ENCODE measurements at places on chromosomes 3 and 15.

- no peak for DNase-seq
Measured at GRCh38 chr15:68601206-68602197, 22.7 kb downstream of the CORO2B start.

GRCh38 chr3:193861012-193861411 is 268.0 kb downstream of the OPA1 start:
- no peak for DNase-seq

DNA sequence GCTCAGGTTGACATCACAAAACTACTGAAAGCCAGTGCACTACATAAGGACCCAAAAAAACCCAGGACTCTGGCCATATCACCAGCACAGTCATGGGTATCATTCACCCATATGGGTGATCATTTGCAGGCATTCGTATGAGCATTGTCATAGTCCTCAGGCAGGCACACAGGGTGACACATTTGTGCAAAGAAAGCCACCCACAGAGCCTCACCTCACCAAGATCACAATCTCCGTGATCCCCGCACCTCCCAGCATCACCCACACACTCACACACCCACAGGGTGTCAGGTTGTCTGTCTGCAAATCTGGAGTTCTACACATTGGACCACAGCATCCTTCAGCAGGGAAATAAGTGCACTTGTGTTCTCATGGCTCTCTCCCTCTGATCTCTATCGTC is 166.0 kb upstream of the LPP start:
- DNase-seq = peak; percentile 74

- DNase-seq = no peak
Measured at GRCh38 chr15:78345396-78346125, 5.4 kb downstream of the CRABP1 start.

DNA sequence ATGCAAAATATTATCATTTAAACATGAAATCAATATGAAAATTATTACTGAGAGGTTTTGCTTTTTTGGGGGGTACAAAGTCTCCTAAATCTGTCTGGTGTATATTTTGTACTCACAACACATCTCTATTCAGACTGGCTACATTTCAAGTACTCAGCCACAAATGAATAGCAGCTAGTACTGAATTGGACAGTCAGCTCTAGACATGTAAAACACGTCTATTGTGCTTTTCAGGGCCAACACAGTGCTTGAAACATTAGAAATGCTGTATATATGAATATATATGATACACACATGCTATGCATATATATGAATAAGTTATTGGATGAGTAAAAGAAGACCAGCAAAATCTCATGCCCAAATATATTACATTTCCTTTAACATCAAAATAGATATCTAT is 103.8 kb upstream of the CFAP20DC start:
- DNase-seq = no peak

GRCh38 chr15:67946701-67947100 is 106.9 kb upstream of the RNU6-1 start:
- no peak for DNase-seq

DNA sequence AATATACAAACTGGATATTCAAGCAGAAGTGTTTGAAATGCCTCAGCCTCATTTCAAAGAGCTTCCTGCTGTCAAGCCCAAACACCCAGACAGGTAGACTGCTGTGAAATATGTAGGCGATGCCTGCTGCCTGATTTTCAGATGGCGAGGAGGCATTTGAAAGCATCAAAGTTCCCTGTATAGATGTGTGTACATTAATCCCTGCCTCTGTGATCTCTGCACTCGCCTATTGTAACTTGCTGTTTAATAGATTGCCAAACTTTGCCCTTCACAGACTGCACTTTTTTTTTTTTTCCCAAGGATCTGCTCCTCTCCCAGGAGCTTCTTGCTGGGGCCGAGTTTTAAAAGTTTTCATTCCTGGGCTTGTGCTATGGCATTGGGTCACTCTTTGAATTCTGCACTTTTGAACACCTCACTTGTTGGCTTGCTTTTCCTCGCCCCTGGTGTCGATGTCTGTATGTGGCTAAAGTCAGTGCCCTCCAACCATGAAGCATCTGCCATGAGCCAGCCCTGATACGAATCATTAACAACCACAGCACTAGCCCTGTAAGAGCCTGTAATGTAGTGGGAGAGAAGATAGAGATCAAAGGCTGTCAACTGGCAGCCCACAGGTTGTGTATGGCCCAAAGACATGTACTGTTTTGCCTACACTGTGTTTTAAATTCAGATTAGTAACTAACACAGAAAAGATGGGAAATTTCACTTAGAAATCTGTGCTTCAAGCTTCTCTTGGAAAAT is 287.6 kb upstream of the ICE2 start:
- no peak for DNase-seq

DNA sequence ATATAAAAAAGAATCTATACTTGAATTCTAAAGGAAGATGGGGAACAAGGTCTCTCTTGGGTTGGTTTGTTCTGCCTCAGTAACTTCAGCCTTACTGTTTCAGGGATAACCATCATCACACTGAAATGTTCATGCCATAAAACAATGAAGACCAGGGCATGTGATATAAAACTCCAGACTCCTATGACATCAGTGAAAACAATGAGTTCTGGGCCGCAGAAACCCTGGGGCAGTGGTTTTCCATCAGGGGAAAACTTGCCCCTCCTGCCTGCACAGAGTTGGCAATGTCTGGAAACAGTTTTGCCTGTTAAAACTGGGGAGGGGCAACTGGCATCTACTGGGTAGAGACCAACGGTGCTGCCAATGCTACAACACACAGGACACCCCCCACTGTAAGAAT is 46.8 kb downstream of the CA12 start:
- DNase-seq = no peak

DNA sequence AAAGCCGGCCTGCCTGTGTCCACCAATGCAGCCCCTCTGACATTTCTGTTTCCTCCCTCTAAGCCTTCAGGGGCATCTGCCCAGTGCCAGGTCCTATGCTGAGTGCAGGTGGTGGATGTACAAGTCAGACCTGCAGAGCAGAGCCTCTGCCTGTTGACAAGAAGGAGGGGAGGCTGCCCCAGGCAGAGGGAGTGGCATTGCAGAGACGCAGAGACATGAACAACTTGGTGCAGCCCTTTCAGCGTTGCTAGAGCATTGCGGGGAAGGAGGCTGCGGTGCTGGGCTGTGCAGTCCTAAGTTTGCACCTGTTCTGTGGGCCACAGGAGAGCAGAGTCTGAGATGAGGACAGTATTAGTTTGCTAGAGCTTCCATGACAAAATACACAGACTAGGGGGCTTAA is 65.2 kb downstream of the LSM3 start:
- DNase-seq = no peak

- no peak for DNase-seq
Measured at GRCh38 chr3:187963677-187964385, 190.1 kb upstream of the LPP start.

GRCh38 chr3:45943207-45943846 is at the start of gene CXCR6:
Gene CXCR6, plus strand, starts transcription at chr3:45943464. Its CDS starts 3,018 bp downstream, at chr3:45946482.
- DNase-seq = peak; percentile 63

- DNase-seq = no peak
Measured at GRCh38 chr3:52429779-52430415, 15.0 kb downstream of the SEMA3G start.

GRCh38 chr3:18422972-18423371 is 2.2 kb downstream of the SATB1 start:
- DNase-seq = no peak

DNA sequence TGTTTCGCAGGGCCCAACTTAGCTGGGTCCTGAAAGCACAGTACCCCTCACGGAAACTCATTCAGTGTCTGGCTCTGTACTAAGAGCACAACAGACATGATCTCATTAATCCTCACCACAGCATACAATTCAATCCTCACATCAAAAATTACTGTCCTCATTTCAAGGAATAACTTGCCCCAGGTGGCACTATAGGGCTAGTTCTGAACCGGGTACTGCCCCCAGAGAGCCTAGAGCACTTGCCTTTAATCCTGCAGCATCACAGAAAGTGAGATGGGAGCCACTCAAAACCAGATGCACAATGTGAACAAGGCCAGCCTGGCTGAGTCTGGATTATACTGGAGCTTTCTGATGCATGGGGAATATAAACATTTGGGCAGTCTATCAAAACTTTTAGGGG is 122.6 kb downstream of the OSBPL10 start:
- no peak for DNase-seq

GRCh38 chr3:45795882-45796765 is at the start of gene SLC6A20:
Gene SLC6A20, minus strand, starts transcription at chr3:45796536. Its CDS starts 117 bp downstream, at chr3:45796419.
- DNase-seq = no peak

DNA sequence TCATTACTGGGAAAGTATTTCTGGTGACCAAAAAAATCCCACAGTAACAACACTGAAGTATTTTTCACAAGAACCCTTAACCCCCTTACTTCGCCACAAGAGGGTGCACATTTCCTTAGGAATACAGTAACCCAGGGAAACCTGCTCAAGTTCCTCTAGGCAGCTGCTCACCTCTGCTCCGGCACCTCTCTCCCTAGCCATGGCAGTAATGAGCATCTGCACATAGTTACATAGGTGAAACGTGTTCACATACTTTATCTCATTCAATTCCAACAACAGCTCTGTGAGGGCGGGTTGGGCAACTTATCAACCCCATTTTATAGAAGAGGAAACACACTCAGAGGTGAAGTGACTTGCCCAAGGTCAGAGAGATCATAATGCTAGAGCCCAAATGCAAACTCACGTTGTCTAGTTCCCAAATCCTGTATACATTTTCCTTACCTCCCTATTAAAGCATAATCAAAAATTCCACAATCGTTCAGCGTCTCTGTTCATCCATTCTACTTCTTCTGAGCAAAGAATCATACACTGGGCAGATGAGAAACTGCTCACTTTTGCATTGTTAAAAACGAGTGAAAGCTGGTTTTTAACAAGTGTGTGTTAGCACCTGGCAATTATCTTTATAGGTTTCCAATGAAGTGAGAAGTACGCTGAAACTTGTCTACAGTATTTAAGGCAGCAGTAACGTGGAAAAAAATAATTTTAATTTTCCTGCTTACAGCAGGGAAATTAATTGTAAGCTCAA is 90.7 kb downstream of the IGF2BP2 start:
- DNase-seq = no peak

DNA sequence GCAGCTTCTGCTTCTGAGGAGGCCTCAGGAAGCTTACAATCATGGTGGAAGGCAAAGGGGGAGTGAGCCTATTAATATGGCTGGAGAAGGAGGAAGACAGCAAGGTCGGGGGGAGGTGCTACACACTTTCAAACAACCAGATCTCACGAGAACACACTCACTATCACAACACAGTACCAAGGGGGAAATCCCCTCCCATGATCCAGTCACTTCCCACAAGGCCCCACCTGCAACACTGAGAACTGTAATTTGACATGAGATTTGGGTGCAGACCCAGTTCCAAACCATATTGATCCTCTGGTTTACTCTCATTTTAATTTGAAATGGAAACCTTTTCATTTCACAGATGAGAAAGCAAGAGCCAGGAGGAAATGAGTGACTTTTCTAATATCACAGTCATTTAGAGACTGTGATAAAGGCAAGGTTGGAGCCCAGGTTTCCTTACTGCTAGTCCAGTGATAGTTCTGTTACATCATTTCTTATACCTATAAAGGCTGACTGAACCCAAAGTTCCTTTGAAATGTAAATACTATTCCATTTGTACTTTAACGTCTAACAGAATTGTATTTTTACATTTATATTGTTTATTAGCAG is 105.8 kb upstream of the GAP43 start:
- no peak for DNase-seq

DNA sequence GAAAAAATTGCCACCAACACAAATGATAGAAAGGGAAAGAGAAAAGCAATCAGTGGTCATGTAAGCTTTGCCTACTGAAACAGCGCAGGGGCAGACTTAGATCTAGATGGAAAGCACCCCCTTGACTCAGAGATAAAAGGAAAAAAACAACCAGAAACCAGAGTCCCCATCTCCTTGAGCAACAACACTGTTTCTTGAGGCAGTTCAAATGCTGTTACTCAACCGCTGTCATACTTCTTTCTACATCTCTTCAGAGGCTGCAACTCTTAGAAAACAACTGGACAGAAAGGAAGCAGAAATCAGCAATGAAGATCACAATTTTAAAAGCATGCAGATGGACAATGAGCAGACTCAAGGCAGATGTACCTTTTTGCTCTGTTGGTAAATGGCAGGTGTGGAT is 36.5 kb downstream of the FSIP1 start:
- DNase-seq = no peak

- no peak for DNase-seq
Measured at GRCh38 chr15:31236184-31237042, 90.2 kb upstream of the KLF13 start.

DNA sequence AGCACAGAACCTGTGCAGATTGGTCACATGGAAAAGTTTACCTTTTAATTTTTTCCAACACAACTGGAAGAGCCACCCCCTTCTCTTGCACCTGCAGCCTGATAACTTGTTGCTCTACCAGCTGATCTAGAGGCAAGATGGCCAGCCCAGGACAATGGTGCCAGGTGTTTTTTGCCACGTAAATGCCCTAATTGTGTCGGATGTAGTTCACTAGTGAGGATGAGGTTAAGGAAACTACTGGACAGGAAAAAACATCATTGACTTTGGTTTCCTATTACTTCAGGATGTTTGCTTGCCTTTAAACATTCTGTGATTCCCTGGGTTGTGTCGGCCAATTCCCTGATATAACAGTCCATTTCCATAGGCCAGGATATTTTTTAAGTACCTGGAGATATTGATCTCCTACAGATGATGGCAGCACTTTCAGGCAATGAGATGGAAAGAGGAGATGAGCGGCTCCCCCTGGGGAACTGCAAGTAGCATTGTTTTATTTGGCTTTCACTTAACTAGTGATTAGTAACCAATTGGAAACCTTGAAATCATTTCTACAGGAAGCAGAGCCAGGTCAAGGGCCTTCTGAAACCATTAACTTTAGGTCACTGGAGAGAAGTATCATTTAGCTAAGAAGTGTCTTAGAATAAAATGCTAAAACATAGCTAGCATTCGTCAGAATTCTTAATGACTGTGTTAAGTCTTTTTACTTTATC is 72.5 kb downstream of the OSBPL10 start:
- DNase-seq = no peak

DNA sequence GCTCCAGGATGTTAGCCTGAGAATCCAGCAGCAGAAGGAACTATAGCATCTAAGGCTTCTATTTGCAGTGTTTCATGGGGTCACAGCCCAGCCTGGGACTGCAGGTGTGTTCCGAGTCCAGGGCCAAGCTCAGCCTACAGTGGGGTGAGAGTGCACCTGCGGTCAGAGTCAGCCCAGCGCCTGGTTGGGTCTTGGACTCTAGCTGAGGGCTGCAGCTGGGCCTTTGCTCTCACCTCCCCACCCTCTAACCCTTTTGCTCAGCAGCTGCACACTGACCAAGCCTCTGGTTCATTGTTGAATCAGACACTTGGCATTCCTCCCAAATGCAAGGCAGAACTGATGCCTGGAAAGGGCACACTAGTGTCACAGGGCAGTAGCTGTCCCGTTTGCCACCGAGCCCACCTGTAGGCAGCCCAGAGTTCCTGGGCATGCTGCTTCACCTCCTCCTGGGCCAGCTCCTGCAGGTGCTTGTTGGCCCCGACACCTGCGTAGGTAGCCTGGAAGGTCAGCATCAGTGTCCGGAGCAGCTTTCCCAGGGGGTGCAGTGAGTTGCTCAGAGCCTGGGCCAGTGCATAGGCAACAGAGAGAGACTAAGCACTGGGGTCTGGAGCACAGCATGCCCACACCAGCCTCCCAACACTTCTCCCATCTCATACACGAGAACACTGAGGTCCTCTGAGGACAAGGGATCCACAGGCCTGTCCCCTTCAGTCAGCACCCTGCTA is 17.5 kb downstream of the ALS2CL start:
- DNase-seq = no peak

- no peak for DNase-seq
Measured at GRCh38 chr3:98359250-98359649, 5.6 kb downstream of the OR5K4 start.

GRCh38 chr3:178304758-178305467 is 231.3 kb upstream of the KCNMB2 start:
- DNase-seq = no peak

GRCh38 chr3:178537122-178537705 is 978 bp downstream of the KCNMB2 start:
- no peak for DNase-seq
